ENCODE measurements at places on chromosomes 3 and 15. TPM values are rescaled to one million over a fixed set of nuclear protein-coding genes. Genes with fewer than 3 reads are reported as not detected.

- no peak for DNase-seq
- H3K36me3 ChIP-seq, result no peaks in the 10 kb centered on the region
- H3K4me1 ChIP-seq, result no peaks in the 10 kb centered on the region
Measured at GRCh38 chr3:7744850-7745249, 756.8 kb upstream of the LMCD1 start.

DNA sequence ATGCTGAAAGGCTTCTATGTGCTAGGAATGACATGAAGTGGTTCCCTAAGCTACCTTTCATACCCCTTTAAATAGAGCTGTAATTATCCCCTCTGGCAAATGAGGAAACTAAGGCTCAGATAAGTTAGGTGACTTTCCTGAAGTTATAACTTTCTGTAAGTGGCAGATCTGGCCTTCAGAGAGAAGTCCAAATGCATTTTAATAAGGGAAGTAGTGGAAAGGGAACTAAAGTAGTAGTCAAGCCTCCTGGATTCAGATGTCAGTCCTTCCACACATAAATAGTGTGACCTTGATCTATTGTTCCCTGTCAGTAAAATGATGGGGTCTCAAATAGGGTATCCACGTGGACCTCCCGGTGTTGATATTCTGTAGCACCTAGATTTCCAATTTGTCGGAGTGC lies 277.7 kb downstream of the EDEM1 start:
- DNase-seq, result no peak
- no peaks in the 10 kb centered on the region for H3K27me3 ChIP-seq
- H3K36me3 ChIP-seq, result no peaks in the 10 kb centered on the region
- H3K27ac ChIP-seq, result no peak overlapping the region
- no peaks in the 10 kb centered on the region for H3K4me1 ChIP-seq

- no peak for DNase-seq
- no peak overlapping the region for H3K4me3 ChIP-seq
- no peaks in the 10 kb centered on the region for H3K27me3 ChIP-seq
- H3K4me1 ChIP-seq, result peaks cover 6% of the 10 kb centered on the region
- H3K27ac ChIP-seq, result no peak overlapping the region
Measured at GRCh38 chr15:83657549-83657948, 3.6 kb downstream of the ADAMTSL3 start.

PRR20G gene
- total RNA-seq, result not detected

GRCh38 chr3:119809249-119810017 lies 27.5 kb downstream of the NR1I2 start:
- H3K36me3 ChIP-seq, result no peaks in the 10 kb centered on the region
- H3K27me3 ChIP-seq, result no peaks in the 10 kb centered on the region
- peaks cover 5% of the 10 kb centered on the region for H3K4me1 ChIP-seq
- H3K27ac ChIP-seq, result no peak overlapping the region
- no peak for DNase-seq

GRCh38 chr3:179695672-179696313 lies 43.0 kb downstream of the USP13 start:
- DNase-seq, result no peak
- no peak overlapping the region for H3K27ac ChIP-seq
- H3K4me3 ChIP-seq, result no peak overlapping the region
- H3K27me3 ChIP-seq, result no peaks in the 10 kb centered on the region
- no peaks in the 10 kb centered on the region for H3K4me1 ChIP-seq

DNASE1L3 gene
- not detected for total RNA-seq

DNA sequence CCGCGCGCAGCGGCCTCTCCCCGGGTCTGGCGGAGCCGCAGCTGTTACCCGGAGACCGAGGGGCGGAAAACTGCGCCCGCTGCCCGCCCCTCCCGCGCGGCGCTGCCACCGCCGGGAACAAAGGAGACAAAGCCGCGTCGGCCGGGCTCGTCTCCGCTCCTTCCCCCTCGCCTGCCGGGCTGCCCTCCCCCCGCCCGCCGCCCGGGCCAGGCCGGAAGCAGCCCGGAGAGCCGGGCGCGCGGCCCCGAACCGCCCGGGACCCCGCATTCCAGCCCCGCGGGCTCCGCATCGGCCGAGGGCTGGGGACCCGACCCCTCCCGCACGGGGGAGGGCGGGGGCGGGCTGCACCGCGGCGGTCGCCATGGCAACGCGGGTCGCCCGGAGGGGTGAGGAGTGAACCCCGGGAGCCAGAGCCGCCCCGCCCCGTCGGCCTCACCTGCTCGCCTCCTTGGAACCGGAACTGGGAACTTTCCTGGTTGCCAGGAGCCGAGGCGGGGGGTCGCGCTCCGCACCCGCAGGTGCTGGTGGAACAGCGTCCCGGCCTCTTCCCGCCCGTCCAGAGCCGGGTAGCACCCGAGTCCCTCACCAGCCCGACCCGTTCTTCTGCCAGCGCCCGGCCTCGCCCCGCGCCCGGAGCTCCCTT lies 448 bp downstream of the PLXNB1 start:
- H3K36me3 ChIP-seq, result peaks cover 4% of the 10 kb centered on the region
- H3K27ac ChIP-seq, result no peak overlapping the region
- DNase-seq, result no peak
- peaks cover 8% of the 10 kb centered on the region for H3K4me1 ChIP-seq
- peak overlapping the region; percentile 79 for H3K4me3 ChIP-seq
- 0 out of 2 replicates have a peak, but pooled peaks cover 2% of the 10 kb centered on the region for H3K27me3 ChIP-seq

IGDCC3 gene
- total RNA-seq, result not detected

- H3K27me3 ChIP-seq, result no peaks in the 10 kb centered on the region
- H3K36me3 ChIP-seq, result no peaks in the 10 kb centered on the region
- H3K4me3 ChIP-seq, result no peak overlapping the region
- no peak overlapping the region for H3K27ac ChIP-seq
- no peaks in the 10 kb centered on the region for H3K4me1 ChIP-seq
Measured at GRCh38 chr3:69659180-69659910, 79.9 kb upstream of the MITF start.

CSPG5 gene
- total RNA-seq, result not detected

GRCh38 chr3:124064050-124064449 lies 72.1 kb upstream of the ROPN1 start:
- no peak overlapping the region for H3K27ac ChIP-seq
- no peak for DNase-seq
- no peak overlapping the region for H3K4me3 ChIP-seq
- peaks cover 5% of the 10 kb centered on the region for H3K4me1 ChIP-seq

All from SJSA1 (cell line).